ENCODE measurements at places on chromosomes 13 and 19.

DNA sequence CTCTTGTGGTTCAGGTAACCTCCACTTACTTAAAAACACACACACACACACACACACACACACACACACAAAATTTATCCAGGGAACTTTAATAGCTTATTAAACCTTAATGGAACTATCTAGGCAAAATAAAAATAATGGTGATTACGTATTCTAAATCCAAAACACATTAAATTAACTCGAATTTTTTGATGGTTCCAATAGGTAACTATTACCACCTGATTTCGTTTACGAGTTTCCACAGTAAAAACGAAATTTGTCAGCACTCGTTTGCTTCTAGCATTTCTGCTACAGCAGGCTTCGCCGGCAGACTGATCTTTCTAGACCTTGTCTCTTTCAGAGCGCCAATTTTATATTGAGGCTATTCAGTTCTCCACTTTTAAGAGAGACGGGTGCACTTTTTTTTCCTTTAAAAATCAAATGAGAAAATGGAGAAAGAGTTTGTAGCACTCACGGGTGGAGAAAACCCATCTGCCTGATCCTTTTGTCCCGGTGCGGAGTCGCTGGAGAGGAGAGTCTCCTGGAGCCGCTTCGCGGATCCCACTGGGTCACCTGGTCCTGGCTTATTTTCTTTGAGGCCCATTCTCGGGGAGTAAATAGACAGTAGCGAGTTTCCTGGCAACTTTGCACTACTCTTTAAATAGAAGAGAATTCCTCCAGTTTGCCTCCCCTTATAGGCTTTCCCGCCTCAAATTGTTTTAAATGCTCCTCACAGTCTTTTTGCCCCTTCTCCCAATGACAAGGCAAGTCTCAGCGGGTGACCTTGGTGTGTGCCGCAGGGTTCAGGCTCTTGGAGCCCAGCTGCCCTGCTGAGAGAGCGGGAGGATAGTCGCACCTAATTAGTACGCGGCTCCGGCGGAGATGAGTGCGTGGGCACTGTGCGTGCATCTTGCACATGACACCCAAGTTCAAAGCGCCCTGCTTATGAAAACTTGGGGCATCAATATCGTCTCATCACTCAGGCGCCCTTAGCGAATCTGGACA is 117.0 kb downstream of the KCNRG start:
- no peak for DNase-seq

GRCh38 chr19:15123031-15123890 is 16.1 kb downstream of the SYDE1 start:
- DNase-seq = no peak

DNA sequence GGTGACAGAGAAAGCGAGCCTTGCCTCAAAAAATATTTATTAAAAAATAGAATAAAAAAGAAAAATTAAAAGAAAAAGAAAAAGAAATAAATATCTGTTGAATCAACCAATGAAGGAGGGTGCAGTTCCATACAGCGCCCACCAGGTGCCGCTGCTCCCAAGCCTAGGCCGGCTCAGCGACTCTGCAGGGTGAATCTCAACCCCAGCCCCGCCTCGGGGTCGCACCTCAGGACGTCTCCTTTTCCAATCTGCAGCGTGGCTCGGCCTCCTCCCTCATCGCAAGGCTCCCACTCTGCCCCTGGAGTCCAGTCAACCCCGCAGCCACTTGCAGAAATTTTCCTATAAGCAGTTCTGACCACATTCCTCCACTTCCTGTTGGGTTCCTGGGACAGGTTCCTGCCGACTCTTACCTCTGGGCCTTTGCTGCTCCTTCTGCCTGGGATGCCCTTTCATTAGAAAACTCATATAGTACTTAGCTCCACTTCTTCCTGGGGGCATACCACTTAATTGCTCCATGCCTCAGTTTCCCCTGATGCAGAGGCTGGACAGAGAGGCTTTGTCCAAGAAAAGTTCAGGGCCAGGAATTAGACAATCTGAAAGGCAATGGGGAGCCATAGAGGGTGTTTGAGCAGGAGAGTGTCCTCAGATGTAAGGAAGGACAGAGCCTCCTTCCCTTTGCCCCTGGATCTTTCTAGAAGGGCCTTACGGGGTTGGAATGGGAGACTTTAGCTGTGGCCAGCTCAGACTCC is 24.3 kb downstream of the NFILZ start:
- peak; percentile 45 for DNase-seq

GRCh38 chr13:49220036-49220855 is at the start of gene MLNR:
Gene MLNR, plus strand, starts transcription at chr13:49220338. Its CDS starts 0 bp downstream, at chr13:49220338.
- no peak for DNase-seq

DNA sequence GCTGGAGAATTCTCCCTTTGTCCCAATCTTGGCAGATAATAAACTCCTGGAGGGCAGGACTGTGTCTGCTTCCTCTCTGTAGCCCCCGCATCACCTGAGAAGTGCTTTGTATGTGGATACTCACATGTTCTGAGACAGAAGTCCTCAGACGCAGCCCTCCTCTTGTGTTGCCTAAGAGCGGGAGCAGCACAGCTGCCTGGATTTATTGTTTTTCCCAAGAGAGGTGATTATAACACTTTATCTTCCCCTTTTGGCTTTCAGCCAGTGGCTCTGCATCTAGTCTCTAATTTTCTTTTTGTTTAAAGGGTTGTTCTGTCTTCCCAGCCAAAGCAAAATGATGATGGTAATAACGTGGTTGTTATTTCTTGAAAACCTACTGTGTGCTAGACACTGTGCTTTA is 36.1 kb downstream of the OLFM4 start:
- DNase-seq = no peak

DNA sequence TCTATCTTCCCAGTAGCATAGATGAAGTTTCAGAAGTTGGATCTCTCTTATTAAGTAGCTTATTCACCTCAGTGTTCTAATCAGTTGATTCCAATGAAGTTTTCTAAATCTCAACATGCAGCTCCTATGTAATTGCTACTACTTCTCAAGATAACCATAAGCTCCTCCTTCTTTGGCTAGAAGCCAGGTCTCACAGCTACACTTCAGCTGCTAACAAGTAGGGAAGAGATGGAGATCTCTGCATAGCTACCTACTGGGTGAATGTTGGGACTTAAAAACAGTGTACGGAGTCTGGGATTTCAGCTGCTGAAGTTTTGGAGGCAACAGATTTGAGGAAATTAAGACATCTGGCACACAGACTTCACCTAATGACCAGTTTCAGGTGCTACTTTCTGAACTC is 661.0 kb downstream of the SLITRK1 start:
- no peak for DNase-seq

- DNase-seq = no peak
Observed at GRCh38 chr19:22116760-22117159, 64.5 kb downstream of the ZNF257 start.

DNA sequence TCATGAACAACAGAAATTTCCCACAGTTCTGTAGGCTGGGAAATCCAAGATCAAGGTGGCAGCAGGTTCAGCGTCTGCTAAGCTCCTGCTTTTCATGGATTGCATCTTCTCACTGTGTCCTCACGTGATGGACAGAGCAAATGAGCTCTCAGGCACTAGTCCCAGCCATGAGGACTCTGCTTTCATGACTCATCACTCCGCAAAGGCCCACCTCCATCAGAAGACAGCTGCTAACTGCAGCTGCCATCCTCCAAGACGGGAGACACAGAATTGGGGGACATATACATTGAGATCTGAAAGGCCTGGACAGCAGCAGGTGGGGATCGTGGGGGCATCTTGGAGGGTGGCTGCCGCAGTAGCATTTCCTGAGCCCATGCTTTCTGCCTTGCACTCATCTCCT is 44.4 kb upstream of the SPATA13 start:
- DNase-seq = no peak

DNA sequence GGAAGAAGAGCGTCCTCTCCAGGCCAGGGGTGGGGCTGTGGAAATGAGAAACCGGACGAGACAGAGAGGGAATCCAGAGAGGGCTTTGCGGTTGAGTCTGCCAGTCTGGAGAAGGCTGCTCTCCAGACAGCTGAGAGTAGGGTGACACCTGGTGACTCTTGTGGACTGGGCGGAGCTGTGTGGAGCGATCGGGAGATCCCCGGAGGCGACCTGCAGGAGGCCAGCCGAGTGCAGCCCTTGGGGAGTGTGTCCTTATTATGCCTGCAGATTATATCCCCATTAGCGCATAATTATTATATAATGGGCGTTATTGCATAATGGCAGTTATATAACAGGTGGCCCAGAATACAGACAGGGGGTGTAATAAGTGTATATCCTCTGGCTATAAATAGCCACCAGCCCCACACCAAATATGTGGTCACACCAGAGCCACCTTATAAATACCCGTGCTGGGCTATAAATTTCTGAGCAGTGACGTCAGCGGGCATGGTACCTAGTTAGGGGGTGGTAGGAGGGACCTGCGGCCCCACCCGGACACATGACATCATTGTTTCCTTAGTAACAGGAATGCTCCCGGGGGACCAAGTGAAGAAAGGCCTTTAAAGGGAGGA is 41.2 kb downstream of the NFIX start:
- DNase-seq = no peak

DNA sequence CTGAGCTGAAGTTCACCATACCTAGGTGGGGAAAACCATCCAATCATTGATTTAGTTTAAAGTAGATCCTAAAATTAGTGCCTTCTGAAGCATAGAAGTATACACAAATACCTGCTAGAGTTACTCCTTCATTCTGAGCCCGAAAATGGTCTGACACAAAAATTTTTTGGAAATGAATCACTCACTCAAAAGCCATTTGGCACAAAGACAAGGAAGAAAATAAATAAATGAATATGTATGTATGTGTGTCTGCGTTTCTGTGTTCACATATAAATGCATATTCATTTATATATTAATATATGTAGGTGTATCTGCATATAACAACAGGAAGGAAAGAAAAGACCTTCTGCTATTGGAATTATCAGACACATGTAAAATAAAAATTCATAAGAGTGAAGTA is 614.4 kb upstream of the PCDH9 start:
- DNase-seq = no peak

GRCh38 chr19:33492951-33493350 is 28.6 kb downstream of the PEPD start:
- DNase-seq = no peak

DNA sequence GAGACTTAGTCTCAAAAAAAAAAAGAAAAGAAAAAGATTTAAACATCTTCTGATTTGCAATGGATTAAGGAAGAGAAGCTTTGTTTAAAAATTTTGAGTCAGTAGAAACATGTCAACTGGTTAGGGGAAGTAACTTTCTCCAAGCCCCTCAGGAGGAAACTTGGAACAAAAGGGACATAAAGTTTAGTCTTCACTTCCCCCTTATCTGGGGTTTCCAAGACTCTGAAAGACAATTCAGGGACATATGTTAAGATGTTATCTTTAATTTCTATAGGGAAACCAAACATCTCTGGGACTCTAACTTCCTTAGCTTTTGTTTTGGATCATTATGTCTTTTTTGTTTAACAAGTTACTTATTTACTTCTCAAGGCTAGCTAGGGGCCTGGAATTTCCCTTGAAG is 20.1 kb upstream of the MRI1 start:
- DNase-seq = no peak

DNA sequence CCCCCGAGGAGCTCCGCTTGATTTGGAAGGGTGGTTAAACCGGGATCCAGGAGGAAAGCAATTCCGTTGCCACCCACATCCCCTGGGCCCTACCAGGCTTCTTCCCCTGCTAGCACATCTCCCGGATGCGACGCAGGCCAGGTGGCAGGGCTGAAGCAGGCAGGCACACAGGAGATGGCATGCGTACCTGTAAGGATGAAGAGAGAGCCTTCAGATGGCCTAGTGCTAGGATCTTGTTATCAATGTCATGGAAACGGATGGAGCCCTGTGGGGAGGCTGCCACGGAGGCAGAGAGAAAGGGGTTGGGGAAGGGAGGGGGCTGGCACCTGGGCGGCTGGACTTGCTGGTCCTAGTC is 8.5 kb upstream of the SOX1 start:
- DNase-seq = no peak

GRCh38 chr19:39708594-39708993 is 4.3 kb downstream of the LGALS14 start:
- no peak for DNase-seq
